Activated T-cell treated with anti-CD3 and anti-CD28 coated beads, Interleukin-2, amount 50 U/mL, for 72 hours (primary cell): ENCODE measurements at places on chromosomes 7 and 10. TPM values are rescaled to one million over a fixed set of nuclear protein-coding genes. Genes with fewer than 3 reads are reported as not detected.
A peak's percentile ranks its signal among the peaks of the same experiment; 100 is the strongest.

DNA sequence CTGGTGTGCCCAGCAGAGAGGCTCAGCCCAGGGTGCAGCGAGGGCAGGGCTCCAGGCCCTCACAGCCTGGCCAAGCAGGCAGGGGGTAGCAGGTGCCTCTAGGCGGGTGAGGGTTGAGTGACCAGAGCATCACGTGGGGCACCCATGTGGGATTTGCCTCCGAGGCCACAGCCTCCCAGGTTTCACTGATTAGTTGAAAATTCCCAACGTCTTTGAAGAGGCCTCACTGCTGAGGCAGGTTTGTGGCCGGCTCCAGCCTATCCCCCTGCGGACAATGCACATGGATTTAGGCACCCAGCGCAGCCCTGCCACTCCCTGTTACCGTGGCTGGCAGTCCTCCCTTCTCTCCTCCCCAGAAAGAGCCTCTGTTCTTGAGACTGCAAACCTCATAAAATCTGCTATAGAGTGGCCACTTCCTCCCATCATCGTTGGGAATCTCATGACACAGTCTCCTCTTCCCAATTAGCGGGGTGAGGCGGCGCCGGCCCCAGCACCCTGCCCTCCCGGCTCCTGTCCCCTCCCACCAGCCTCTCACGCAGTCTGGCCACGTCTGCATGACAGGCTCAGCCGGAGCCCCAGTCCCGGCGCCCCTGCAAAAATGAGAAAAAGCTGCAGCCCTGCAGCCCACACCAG lies 10.8 kb downstream of the MYL10 start:
- no peak overlapping the region for H3K27ac ChIP-seq
- DNase-seq = no peak
- H3K36me3 ChIP-seq = no peaks in the 10 kb centered on the region
- no peaks in the 10 kb centered on the region for H3K27me3 ChIP-seq

DNA sequence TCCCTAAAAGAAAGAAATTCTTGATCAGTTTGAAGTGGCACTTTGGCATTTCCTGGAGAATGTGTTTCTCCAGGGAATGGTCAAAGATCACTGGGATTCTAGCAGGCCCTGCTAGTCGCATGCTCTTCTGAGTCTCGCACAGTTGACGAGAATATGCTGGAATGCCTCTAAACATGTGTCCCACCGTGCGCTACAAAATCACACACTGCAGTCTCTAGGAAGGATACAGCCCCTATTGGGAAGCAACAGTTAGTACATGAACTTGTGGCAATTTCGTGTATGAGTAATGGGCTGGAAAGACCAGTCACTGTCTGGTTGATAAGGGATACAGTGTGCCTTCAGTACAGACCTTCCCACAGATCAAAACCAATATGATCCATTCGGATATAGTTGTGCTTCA lies 257.9 kb downstream of the PRPF18 start:
- no peak overlapping the region for H3K4me3 ChIP-seq
- H3K36me3 ChIP-seq = peaks cover 4% of the 10 kb centered on the region
- peaks cover 15% of the 10 kb centered on the region for H3K27me3 ChIP-seq
- no peak for DNase-seq
- peaks cover 19% of the 10 kb centered on the region for H3K4me1 ChIP-seq

DNA sequence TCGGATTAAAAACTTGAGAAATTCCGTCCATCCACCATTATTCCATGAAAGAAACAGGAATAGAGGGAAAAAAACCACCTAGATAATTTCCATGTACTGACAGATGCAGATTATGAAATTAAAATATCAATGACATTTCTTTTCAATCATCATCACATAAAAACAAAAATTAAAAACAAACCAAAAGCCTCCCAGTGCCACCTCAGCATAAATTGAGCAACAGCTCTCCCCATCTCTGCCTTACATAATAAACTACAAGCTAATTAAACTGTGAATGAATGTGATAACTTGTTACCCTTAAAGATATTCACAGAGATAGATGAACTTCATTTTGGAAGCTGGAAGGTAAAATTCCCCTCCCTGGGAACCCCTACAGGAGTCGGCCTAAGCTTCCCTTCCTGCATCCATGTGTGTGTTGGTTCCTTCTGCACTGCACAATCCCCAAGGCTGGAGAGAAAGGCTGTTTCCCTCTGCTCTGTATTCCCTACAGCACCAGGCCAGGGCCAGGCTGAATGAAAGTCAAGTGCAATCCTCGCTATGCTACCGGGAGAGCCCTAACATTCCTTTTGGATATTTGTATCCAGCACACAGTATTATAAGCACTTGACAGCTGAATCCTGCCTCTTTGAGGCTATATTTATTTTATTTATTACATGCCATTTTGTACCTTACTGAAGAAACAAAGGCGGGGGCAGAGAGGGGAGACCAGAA lies 8.1 kb downstream of the CCDC6 start:
- H3K4me1 ChIP-seq = peaks cover 78% of the 10 kb centered on the region
- H3K4me3 ChIP-seq = no peak overlapping the region
- H3K36me3 ChIP-seq = peaks cover 25% of the 10 kb centered on the region
- no peak for DNase-seq
- peak overlapping the region; percentile 58 for H3K27ac ChIP-seq

- no peak for DNase-seq
- no peak overlapping the region for H3K4me3 ChIP-seq
- H3K4me1 ChIP-seq = no peaks in the 10 kb centered on the region
- no peaks in the 10 kb centered on the region for H3K36me3 ChIP-seq
Measured at GRCh38 chr10:132293813-132294520, 13.8 kb downstream of the STK32C start.

GRCh38 chr10:26799342-26799741 lies 61.4 kb downstream of the ABI1 start:
- H3K4me3 ChIP-seq = peak overlapping the region; percentile 47
- H3K27ac ChIP-seq = no peak overlapping the region
- H3K27me3 ChIP-seq = no peaks in the 10 kb centered on the region
- no peak for DNase-seq
- H3K4me1 ChIP-seq = peaks cover 56% of the 10 kb centered on the region

- no peak overlapping the region for H3K27ac ChIP-seq
- no peak overlapping the region for H3K4me3 ChIP-seq
- no peaks in the 10 kb centered on the region for H3K27me3 ChIP-seq
Measured at GRCh38 chr7:33590916-33591315, 314.4 kb upstream of the BMPER start.

GRCh38 chr10:19728376-19728775 lies 87.9 kb upstream of the PLXDC2 start:
- no peak overlapping the region for H3K4me3 ChIP-seq
- H3K27ac ChIP-seq = no peak overlapping the region
- H3K27me3 ChIP-seq = no peaks in the 10 kb centered on the region
- no peaks in the 10 kb centered on the region for H3K36me3 ChIP-seq
- no peak for DNase-seq

The GDF2 gene
- total RNA-seq = not detected

The MYOF gene
- total RNA-seq = 32.4 TPM

The CFTR gene
- total RNA-seq = not detected

The GRID2IP gene
- total RNA-seq = 0.28 TPM
